ENCODE measurements at places on chromosomes 4 and X.

GRCh38 chrX:153765138-153766079, 1.4 kb downstream of the PLXNB3 start:
- no peak for DNase-seq

- DNase-seq, result no peak
Measured at GRCh38 chr4:73387552-73387951, 16.5 kb upstream of the ALB start.

DNA sequence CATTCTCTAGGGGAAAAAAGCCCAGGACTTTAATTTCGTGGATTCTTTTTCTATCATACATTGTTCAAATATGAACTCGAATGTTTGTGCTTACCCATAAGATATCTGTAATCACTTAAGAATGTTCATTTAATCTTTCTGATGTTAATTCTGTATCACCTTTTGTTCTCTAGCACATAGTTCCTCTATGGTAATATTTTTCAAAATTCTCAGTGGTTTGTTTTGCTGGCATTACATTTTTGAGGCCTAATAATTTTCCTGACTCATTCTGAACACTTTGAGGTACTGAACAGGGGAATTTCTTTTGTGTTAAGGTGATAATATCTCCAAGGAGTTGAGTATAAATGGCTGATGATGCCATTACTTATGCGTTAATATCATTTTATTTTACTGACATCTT, 490.7 kb upstream of the PITX2 start:
- DNase-seq, result no peak

GRCh38 chrX:48684134-48684533, 535 bp downstream of the WAS start:
- no peak for DNase-seq

- DNase-seq, result peak; percentile 18
Measured at GRCh38 chrX:2251211-2251610, 249.6 kb downstream of the DHRSX start.

DNA sequence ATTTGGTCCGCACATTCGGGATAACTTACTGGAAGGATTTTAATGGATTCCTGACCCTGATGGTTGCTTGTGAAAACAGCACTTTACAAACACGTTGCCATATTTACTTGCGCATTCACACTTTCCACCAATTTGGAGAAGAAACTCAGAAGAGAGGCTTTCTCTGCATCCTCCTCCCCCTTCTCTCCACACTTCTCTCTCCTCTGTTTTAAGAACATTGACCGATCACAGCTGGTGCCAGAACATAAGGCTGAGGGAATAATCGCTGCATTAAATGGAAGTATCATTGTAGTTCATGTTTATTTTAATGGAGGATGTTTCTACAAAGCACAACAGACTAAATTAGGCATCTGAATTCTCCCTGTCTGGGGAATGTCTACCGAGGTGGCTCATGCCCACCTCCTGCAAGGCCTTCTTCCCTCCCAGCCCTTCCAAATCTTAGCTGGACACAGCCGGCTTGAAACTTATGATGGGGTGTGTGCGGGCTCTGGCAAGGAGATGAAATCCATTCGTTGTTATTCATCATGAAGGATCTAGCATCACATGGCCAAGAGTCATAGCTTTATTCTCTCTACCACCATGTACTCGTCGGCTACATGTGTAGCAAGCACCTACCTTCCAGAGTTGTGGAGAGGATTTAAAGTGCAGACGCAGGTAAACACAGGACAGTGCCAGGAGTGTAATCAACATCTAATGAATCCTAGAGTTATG, 204.1 kb downstream of the LDB2 start:
- no peak for DNase-seq

- DNase-seq, result no peak
Measured at GRCh38 chr4:185469580-185470154, 1.9 kb downstream of the CCDC110 start.

- peak; percentile 32 for DNase-seq
Measured at GRCh38 chr4:56742080-56742871, 61.2 kb upstream of the HOPX start.

DNA sequence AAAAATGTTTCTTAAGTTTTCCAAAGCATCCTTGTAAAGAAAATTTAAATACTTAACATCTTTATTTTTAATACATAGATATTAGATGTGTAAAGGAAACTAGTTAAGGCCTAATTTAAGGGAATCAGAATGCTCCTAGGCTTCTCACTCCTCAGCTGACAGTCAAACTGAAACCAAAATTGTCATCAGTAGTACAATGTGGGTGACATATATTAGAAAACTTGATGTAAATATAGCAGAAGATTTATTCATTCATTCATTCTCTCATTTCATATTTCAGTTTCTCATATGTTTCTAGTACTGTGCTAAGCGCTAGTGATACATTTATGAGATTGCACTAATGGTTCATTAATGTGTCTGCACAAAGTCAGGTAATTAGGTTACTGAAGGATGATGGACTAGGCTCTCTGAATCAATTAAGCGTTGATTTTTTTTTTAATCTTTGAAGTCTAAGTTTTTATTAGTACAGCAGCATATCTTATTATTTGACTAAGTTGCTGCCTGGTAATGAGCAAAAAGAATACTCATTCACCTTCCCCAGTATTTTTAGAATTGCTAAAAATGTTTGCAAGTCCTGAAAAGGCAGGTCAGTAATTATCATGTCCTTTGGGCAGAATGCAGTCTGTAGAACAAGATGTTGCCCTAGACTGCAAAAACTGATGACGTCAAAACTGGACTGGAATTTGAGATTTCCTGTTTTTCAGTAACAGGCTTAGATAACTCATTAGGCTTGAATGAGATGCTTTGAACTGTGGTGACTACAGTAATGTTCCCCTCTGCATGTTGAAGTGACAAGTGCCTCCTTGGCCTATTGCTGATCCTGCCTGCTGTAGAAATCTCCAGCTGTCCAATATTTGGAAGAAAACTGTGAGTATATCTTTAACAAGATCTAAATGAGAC, 128.7 kb downstream of the ARHGAP24 start:
- DNase-seq, result no peak

GRCh38 chr4:82865592-82865991, 25.4 kb downstream of the SEC31A start:
- DNase-seq, result peak; percentile 82

GRCh38 chr4:122632396-122633143, 11.7 kb upstream of the IL21 start:
- peak; percentile 5 for DNase-seq

- no peak for DNase-seq
Measured at GRCh38 chr4:1279253-1279652, 10.4 kb upstream of the MAEA start.

- DNase-seq, result no peak
Measured at GRCh38 chr4:126957987-126958386, 674.8 kb upstream of the INTU start.

- no peak for DNase-seq
Measured at GRCh38 chr4:38377195-38377594, 286.8 kb upstream of the KLF3 start.

- no peak for DNase-seq
Measured at GRCh38 chr4:57168982-57169381, 58.8 kb upstream of the IGFBP7 start.

DNA sequence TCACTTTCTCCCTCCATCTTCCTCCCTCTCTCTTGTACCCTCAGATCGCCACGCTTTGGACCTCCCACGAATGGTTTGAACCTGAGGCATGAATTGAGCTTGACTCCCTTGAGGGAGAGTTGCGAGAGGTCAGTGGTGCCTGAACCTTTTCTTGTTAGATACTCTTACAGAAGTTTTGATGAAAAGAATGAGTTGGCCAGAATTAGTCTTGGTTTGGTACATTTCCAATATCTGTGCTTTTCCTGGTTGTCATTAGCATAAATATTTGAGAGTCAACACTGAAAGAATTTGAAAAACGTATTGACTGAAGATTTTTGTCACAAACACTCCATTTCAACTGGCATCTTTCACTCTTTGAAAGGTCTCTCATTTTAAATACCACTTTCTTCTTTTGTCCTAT, 510.6 kb upstream of the DIPK2B start:
- DNase-seq, result no peak

DNA sequence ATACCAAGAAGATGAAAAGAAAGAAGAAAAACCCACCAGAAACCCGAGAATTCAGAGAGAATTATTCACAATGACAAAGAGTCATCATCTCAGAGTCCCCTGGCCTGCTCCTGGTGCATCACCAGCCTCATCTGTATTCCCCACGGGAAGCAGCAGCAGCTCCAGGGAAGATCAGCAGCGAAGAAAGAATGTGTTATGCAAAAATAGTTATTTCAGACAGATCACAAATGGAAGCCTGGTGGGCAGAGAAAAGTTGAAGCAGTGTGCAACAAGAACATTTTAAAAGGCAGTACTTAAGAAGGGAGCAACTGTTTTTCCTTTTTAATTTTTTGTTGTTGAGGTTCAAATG, 189.2 kb downstream of the PPP3CA start:
- no peak for DNase-seq

DNA sequence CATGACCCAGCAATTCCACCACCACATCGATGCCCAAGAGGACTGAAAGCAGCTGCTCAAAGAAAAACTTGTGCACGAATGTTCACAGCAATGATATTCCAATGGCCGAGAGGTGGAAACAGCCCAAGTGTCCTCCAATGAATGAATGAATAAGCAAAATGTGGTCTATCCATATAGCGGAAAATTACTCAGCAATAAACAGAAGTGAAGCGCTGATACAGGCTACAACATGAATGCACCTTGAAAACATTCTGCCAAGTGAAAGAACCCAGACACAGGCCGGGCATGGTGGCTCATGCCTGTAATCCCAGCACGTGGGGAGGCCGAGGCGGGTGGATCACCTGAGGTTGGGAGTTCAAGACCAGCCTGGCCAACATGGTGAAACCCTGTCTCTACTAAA, 5.2 kb upstream of the SLC2A9 start:
- no peak for DNase-seq

GRCh38 chrX:123993904-123994635, 32.6 kb downstream of the STAG2 start:
- no peak for DNase-seq

GRCh38 chr4:142345924-142346323, 500.2 kb downstream of the INPP4B start:
- DNase-seq, result no peak

DNA sequence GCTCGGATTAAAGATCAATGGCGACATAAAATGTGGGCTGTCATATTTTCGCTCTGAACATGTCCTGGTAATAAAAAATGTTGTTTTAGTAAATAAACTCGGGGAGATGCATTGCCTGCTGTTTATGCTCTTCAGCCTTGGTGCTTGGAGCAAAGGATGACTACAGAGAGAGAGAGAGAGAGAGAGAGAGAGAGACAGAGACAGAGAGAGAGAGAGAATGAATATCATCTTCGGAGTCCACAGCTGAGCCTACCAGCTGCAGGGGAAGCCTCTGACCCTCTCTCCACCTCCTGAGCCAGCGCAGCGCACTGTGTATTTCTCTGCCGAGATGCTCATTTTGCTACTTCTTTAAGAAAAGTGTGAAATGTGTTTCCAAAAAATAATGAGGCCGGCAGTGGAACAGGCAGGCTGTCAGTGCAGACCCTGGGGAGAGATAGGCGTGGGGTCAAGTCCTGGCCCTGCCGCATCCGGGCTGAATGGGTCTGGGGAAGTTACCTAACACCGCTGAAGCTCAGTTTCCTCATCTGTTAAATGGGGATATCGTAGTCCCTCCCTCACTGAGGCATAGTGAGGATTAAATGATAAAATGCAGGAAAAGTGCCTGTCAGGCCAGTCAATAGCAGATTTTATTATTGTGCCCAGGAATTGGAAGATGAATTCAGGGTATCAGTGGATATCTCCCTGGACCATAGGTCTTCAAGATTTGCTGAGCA, 58.5 kb upstream of the LGI2 start:
- no peak for DNase-seq

DNA sequence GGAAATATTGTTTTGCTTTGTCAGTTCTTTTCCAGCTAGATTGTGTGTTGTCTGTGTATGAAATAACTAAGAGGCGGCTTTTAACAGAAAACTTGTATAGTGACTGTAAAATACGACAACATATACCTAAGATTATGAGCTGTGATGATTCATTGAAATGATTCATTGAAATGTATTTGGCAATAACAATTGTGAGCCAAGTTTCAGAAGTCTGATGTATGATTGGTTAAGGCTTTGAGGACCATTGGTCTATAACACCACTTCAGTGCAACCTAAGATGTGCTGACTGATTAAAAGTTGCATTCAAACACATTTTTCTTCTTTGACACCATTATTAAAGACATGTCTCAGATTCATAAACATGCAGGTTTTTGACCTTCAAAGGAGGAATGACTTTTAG, 76.6 kb downstream of the PTPN13 start:
- DNase-seq, result peak; percentile 66

GRCh38 chrX:70998411-70999027, 67.6 kb upstream of the SLC7A3 start:
- DNase-seq, result no peak

DNA sequence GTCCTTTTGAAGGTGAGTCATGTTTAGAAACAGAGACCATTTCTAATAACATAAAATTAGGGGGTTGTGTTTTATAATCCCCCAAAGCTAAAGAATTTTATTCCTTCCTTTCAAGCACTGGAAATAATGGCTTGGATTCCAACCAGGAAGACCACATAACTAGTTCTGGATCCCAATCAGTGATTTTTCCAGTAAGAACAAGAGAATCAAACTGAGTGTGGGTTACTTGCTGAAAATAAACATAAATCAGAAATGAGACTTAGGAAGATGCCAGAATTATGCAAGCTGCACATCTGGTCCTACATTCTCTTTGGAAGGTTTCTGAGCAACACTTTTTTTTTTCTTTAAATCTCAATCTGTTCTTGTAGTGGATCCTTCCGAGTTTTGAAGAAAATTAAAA, 76.3 kb downstream of the SOWAHB start:
- DNase-seq, result no peak

DNA sequence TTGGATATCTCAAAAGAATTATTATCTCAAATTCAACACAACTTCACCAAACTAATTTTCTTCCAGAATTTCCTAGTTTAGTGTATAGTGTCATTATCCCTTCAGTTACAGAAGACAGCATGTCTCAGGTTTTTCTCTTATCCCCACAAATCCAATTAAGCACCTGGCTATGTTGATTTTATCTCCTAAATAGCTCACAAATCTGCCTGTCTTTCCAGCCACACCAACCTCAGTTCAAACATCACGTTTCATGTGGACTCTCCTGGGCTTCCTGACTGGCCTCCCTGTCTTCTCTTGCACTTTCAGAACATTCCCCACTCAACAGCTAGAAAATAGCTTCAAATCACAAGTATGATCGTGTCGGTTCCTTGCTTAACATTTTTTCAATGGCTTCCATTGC, 14.8 kb downstream of the STK32B start:
- DNase-seq, result no peak

GRCh38 chrX:137172317-137172948, 138.6 kb upstream of the GPR101 start:
- no peak for DNase-seq

GRCh38 chrX:154714925-154715324, 36.0 kb downstream of the GAB3 start:
- DNase-seq, result no peak

GRCh38 chr4:140703463-140703862, 52.7 kb downstream of the TBC1D9 start:
- no peak for DNase-seq

DNA sequence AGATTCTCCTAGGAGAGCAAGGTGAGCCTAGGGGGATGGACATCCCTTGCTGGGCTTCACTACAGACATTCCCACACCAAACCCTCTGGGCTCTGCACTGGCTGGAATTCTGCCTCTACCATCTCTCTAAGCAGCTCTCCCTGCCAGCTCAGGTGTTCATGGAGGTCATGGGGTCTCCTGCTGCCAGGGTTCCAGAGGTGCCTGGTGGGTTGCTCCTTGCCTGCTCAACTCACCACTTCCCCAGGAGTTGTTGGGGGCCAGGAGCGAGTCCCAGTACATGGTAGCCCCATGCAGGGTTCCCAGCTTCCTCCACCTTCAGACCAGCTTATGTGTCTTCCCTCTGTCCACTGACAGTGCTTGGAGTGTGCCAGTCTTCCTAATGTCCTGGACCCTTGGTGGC, 167.8 kb upstream of the PAQR3 start:
- DNase-seq, result no peak

- DNase-seq, result no peak
Measured at GRCh38 chr4:40350627-40351227, 15.6 kb downstream of the CHRNA9 start.
